Activated CD4-positive, alpha-beta T cell treated with anti-CD3 and anti-CD28 coated beads for 36 hours (primary cell): ENCODE measurements at places on chromosomes 12 and 14. TPM values are rescaled to one million over a fixed set of nuclear protein-coding genes. Genes with fewer than 3 reads are reported as not detected.

Gene GPHN
- total RNA-seq: 29.8 TPM

Gene SLC4A8
- 1.7 TPM for total RNA-seq

Gene TTC5
- total RNA-seq: 23.5 TPM

DNA sequence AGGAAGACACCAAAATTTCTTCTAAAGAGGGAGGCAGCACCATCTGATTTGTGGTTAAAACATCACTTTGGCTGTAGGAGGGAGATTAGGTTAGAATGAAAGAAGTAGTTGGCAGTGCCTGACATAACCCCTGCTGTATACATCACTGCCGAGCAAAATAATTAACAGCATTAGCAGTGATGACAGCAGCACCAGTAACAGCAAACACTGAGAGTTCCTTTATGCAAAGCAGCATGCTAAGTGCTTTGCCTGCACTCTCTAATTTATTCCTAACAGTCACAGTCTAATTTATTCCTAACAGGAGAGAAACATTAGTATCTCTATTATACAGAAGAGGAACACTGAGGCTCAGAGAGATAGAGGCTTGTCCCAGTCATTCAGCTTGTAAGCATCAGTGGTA is 1469.7 kb downstream of the AACS start:
- H3K36me3 ChIP-seq: no peaks in the 10 kb centered on the region
- no peaks in the 10 kb centered on the region for H3K27me3 ChIP-seq
- H3K27ac ChIP-seq: no peak overlapping the region
- no peak for DNase-seq

DNA sequence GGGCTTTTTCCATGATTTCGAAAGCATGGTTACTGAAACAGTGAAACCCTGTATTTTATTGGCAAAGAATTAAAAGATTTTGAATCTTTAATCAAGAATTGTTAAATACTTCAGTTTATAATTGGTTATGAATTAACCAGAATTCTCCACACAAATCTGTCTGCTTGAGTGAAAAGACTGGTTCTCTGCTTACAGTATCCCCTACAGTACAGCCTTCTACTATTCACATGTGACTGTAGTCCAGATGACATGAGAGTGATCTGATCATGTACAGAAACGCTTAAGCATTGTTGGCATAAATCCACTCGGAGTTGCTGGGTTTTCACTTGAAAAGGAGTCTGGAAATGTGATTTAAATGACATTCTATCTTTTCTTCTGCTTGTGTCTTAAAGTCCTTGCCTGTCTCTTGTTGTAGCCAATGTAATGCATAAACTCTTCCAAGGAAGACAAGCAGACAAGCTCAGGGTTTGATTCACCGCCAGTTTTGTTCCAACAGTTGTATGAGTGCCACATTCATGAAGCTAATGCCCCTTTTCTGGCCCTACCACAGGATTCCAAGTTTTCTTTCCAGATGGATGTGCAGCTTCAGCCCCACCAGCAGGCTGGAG is 222.0 kb upstream of the LRIG3 start:
- H3K4me1 ChIP-seq: no peaks in the 10 kb centered on the region
- DNase-seq: no peak
- H3K27ac ChIP-seq: no peak overlapping the region

GRCh38 chr12:10153271-10154144 is 18.4 kb downstream of the OLR1 start:
- H3K36me3 ChIP-seq: no peaks in the 10 kb centered on the region
- peak overlapping the region; percentile 47 for H3K27ac ChIP-seq
- H3K4me1 ChIP-seq: peaks cover 9% of the 10 kb centered on the region
- H3K27me3 ChIP-seq: peaks cover 7% of the 10 kb centered on the region
- peak overlapping the region; percentile 78 for H3K4me3 ChIP-seq
